ENCODE measurements at places on chromosomes 3 and 15.

DNA sequence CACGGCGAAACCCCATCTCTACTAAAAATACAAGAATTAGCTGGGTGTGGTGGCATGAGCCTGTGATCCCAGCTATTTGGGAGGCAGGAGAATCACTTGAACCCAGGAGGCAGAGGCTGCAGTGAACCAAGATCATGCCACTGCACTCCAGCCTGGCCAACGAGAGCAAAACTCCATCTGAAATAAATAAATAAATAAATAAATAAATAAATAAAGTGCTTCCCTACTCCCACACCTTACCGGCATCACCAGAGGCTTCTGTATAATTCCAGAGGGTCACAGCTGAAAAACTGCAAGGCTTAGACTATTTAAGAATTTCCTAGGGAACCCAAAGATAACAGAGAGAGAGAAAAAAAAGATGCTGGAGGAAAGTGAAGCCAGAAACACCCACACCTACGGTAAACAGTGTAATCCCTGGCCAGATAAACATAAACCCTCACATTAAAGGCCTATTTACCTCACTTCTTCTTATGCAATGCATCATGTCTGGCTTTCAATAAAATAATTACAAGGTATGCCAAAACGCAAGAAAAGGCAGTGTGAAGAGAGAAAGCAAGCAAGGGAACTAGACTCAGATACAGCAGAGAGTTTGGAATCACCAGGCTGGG, 15.0 kb upstream of the TRPM1 start:
- DNase-seq, result no peak

DNA sequence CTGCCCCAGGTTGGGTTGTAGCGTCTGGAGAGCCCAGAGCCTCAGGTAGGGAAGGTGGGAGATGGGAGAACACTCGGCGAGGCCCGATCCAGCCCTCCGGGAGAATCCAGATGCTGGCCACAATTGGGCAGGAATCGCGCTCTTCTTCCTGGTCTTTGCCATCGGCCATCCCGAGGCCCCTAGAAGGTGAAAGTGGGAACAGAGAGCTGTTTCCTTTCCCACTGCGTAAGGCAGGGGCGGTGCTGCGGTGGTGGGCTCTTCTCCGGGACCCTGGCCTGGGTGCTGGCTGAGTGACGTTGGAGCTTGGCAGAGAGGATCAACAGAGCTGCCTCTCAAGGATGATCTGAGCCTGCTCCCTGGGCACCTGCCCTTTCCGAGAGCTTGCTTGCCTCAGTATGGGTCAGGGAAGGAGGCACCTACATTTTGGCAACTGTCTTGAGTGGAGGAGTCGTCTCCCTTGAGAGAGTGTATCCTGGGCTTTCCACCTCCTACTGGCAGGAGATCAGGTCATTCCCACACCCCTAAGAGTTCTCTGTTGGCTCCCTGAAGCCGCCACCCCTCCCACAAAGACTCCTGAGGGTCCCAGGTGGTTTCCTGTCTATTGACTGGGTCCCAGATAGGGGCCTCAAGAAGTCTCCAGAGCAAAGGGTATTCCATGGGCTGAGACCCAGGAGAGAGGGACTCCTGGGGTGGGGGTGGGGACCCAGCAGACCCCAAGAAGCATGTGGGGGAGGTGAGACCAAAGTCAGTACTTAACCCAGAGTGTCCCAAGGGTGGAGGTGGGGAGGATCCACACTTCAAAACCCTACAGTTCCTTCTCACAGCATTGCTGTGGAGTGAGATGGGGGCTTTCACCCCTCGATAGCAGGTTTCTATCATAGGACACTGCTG, 1.6 kb downstream of the C15orf39 start:
- DNase-seq, result no peak

DNA sequence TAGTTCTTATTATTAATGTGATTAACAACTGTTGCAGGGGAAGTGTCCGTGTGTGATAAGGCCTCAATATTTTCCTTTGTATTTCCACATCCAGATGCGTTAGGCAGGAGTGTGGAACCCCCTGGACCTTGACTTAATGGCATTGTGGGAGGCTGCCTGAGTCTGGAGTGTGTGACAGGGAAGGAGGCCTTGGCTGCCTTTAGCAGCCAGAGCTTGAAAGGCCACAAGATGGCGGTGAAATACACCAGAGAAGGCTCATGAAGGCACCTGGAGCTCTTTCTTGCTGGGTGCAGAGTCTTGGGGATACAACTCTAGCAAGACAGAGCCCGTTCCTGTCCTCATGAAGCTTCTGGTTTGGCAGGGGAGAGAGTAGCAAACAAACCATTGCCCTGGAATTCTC, 36.9 kb downstream of the POLR2M start:
- no peak for DNase-seq

DNA sequence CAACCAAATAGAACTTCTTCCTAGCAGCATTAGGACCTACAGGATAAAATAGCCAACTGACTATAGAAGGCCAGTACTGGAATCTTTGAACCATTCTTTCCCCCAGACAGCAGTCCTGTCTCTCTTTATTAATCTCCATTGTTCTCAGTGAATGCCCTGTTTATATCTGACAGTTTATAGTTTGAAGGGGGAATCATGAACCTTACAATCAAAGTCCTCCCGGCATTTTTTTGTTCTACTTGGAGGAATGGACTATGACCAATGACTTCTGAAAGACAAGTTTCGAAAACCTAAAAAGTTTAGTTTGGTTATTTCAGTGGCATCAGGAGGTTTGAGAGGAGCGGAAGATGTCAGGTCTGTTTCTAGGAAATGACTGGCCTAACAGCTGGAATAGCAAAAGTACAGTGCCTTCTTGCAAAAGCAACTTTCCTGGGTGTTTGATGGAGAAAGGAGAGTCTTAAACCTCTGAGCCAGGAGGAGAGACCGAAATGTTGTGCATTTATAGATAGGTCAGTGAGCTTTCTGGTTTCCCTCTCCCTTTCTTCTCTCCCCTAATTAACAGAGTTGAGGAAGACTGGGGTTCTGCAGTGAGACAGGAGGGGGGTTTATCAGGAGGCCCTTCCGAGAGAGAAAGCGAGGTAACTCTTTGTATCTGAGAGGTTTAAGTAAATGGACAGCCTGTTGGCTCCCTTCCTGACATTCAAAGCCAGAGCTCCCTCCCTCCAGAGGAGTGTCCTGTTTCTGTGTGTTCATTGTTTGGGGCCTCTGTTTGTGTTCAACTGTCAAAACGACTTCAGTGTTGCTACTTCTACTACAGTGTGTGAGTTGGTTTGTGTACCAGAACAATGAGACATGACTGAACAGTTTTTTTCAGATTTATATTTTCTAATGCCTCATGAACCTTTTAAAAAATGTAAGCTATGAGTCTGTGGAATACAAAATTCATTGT, 383.0 kb upstream of the RARB start:
- DNase-seq, result no peak

GRCh38 chr3:4421121-4421520, 45.9 kb downstream of the SUMF1 start:
- DNase-seq, result no peak

DNA sequence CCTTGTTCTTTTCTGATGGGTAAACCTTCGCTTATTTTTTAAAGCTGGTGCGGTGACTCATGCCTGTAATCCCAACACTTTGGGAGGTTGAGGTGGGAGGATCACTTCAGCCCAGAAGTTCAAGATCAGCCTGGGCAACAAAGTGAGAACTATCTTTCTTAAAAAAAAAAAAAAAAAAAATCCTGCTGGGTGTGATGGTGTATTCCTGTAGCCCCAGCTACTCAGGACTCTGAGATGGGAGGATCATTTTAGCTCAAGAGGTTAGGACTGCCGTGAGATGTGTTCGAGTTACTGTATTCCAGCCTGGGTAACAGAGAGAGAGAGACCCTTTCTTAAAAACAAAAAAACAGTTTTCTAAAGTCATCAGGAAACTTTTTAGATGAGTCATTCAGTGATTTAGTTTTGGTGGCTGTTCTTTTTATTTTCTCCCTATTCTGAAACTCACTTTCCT, 37.7 kb downstream of the SLMAP start:
- no peak for DNase-seq

GRCh38 chr3:85255949-85256348, 297.2 kb downstream of the CADM2 start:
- no peak for DNase-seq

Data from stimulated activated CD8-positive, alpha-beta memory T cell treated with anti-CD3 and anti-CD28 coated beads, Interleukin-4, amount 100 ng/mL, for 1 hour (primary cell).